Lung microvascular endothelial cell (primary cell): ENCODE measurements at places on chromosomes 7 and 10.

GRCh38 chr10:72097448-72098300 is 9.3 kb upstream of the SPOCK2 start:
- DNase-seq = peak; percentile 16

GRCh38 chr10:109913306-109913892 is 9.9 kb downstream of the XPNPEP1 start:
- no peak for DNase-seq

- DNase-seq = peak; percentile 97
Observed at GRCh38 chr7:139680676-139681462, 96.9 kb downstream of the HIPK2 start.

GRCh38 chr10:89055159-89055558 is 64.6 kb downstream of the FAS start:
- DNase-seq = no peak

GRCh38 chr7:791519-791918 is 40.8 kb upstream of the SUN1 start:
- DNase-seq = no peak

GRCh38 chr7:30595436-30596013 is 847 bp downstream of the GARS1 start:
- DNase-seq = peak; percentile 16

GRCh38 chr7:55438757-55439525 is 73.8 kb downstream of the LANCL2 start:
- peak; percentile 51 for DNase-seq

DNA sequence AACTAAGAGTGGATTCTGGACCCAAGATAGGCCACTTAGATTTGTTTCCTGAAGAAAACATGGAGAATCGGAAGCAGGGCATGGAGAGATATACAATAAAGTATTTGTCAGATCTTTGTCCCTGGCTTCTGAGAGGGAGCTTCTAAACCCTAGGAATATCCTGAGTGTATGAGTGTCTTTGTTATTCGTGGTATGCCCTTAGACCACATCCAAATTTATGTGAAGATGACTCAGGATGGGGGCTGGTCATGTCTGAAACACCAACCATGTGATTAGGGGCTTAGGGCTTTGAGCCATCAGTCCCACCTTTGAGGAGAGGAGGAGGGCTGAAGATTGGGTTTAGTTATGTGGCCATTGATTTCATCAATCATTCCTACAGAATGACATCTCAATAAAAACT is 69.7 kb upstream of the PLPP4 start:
- DNase-seq = no peak

DNA sequence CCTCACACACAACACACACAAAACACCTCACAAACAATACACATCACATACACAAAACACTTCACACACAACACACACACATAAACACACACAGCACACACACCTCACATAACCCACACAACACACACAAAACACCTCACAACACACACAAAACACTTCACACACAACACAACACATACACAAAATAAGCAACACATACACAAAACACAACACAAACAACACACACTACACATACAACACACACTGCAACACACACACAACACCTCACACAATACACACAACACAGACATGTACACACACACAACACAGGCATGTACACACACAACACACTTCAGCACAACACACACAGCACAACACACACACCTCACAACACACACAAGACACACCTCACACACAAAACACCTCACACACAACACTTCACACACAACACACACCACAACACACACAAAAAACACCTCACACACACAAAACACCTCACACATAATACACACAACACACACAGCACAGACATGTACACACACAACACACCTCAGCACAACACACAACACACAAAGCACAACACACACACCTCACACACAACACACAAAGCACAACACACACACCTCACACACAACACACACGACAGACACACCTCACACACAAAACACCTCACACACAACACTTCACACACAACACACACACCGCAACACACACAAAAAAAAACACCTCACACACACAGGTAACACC is 107.5 kb downstream of the TNS3 start:
- DNase-seq = no peak

DNA sequence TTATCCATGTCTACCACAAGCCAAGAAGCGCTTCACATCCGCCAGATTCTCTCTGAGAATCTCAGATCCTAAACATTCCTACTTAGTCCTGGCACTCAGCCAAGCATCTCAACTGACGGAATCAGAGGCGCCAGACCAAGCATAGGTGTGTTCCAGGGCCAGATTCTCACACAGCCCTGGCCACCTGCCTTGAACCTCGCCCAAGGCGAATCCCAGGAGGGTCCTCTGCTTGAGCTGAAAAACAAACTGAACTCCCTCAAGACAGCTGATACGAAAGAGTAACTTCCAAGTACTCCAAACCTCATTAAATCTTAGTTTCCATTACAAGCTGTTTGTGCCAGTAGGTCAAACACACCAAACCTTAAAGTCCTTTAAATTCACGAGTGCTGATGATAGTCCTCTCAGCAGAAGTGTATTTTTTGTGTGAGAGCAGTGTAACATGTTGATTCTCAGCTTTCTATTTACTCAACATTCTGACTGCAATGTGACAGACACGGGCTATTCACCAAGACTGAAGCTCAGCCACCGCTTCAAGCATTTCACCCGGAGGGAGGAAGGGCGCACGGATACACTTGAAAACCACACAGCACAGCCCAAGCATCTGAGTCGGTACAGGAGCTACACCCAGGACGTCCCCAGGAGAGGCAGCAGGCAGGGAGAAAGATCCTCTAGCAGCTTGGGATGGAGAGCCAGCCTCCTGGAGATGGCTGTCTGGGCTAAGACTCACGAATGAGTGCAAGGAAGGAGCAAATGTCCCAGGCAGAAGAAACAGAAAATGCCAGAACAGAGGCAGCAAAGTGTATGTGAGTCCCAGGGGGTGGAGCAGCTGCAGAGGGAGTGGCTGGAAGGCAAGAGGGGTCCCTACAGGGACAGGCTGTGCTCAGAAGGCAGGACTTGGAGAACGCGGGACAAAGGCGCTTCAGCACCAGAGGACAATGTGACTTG is 6.0 kb downstream of the PARD3 start:
- DNase-seq = no peak

DNA sequence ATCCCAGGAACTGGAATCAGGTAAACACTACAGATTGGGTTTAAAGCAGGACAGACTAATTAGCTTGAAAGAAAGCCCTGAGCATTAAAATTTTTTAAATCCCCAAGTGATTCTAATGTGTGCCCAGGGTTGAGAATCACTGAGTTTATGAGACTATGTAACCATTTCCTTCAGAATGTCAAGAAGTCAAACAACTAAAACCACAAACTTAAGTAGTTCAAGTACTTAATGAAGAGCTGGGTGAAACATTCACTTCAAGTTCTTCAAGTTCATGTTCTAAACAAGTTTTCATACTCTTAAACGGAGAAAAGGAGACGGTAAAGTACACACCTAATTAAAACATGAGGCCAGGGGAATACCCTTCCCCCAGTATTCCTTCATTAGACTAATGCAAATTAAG is 28.2 kb upstream of the TLL2 start:
- peak; percentile 8 for DNase-seq

- no peak for DNase-seq
Observed at GRCh38 chr7:16741676-16742075, 11.9 kb upstream of the TSPAN13 start.

GRCh38 chr7:45073031-45073785 is 15.6 kb downstream of the NACAD start:
- no peak for DNase-seq

DNA sequence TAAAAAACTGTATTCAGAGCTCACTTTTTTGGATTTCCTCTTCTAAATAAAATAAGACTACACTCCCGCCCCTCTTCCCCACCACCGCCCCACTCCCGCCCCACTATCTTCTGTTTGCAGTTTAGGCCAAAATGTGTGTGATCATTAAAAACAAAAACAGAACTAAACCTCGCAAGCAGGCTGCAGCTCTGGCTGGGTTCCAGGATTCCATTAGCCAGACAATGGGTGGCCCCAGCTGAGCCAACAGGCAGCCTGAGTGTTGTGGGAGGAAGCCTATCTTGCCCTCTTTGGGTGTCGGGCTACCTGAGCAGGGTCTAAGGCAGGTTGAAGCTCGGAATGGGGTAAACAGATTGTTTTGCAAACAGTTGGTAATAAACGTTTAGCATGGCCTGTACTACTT is 41.7 kb downstream of the ARL4A start:
- peak; percentile 90 for DNase-seq

DNA sequence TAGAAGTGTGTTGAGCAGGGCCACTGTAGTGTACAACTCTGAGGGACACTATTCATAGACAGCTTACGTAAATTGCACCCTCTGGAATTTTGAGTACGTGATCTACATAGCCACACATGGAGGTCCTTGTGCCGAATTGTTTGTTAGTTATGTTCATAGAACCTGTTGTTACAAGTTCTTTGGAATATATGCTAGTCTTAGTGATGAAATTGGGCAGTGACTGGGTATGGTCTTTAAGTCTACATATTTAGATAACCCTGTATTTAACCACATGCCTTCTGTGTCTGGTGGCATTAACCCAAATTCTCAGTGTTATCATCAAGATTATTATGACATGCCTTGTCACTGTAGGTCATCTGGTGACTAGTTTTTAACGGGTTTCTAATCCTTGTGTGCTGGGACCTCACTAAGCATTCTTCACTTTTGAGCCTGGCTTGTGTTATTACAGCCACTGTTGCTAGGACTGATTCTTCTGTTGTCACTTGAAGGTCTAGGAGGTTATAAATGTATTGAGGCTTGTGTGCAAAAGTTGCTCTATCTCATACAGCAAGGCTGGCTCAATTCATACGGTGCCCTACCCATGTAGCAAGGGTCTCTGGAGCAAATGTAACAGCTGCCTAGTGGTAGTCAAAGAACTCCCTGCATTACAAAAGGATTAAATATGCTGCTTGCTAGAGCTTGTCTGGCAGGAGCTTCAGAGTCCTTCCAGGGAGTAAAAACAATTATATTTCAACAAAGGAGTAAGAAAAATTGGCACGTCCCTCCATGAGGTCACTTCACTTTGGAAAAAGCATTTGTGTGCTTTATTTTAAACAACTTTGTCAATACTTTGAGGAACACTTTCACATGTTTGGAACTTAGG is 65.4 kb downstream of the CDK14 start:
- no peak for DNase-seq
